Fibroblast of lung (primary cell): ENCODE measurements at places on chromosomes 7 and 10.

DNA sequence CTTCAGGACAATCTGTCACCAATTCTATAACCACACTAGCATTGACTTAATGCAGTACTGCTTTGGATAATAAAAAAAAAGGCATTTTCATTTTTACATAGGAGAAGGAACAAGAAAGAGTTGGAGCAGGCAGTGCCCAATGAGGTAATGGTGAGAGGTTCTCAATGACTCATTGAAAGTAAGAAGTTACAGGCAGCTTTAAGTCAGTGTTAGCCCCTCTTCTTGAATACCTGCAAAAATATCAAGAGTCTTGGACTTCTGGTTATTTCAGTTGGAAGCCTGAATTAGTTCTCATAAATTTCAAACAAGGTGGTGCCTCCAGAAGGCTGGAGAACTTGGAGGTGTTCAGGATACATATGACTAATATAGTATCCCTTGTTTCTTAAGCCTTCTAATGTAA, 422.5 kb downstream of the HTR7 start:
- no peak for DNase-seq

DNA sequence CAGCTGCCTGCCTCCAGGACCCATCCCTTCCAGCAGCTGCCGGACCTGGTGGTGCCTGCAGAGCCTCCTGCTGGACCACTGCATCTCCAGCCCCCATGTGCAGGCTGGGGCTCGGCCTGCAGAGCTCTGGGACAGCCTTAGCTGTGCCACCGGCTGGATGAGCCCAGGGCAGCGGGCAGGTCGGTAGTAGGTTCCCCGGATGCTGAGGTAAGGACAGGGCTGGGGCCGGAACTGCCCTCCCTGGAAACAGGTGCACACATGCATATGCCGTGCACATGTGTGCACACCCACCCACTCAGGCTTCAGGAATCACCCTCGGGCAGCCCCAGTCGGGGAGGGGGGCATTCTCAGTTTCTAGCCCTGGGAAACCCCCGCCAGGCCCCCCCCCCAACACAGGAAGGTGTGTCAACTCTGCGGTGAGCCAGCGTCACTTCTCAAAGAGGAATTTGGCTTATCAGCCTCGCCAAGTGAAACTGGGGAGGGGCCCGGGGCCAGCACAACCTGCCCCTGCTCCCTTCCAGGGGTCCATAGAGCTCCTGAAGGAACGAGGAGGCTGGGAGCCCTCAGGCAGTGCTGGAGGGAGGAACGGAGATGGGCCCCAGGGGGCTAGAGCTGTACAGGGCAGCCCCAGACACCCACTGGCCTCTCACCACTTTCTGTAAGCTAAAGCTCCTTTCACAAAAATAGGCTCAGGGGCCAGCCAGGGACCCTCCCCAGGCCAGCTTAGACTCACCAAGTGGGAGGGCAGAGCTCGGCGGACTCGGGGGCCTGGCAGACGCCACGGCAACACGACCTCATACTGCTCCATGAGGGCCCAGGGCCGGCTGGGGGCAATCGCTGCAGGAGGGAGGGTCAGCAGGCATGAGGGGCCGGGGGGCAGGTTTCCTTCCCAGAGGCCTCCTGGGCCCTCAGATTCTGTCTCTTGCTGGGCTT, 1.7 kb downstream of the ADAM8 start:
- peak; percentile 16 for DNase-seq

DNA sequence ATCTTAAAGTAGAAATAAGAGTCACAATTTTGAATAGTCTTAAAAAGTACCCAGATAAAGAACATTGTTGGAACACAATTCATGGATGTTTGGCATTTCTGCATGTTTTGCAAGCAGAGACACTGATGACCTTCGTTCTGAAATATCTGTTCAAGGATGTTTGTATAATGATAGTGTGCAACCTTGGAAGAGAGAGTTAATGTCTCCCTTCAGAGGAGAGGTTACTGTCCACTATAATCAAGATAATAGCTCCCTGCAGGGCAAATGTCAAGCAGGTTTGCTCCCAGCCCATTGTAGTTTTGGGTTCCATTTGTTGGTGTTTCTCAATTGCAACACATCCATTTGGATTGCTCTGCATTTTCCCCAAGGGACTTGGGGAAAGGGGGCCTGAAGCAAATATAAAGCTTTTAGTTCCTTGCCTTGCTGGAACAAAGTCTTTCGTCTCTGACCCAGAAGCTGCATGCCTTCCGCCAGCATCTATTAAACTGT, 45.2 kb downstream of the COL1A2 start:
- no peak for DNase-seq

- DNase-seq: no peak
Measured at GRCh38 chr7:40276061-40276460, 141.3 kb downstream of the SUGCT start.

- DNase-seq: no peak
Measured at GRCh38 chr7:45085619-45086200, 3.1 kb downstream of the NACAD start.

DNA sequence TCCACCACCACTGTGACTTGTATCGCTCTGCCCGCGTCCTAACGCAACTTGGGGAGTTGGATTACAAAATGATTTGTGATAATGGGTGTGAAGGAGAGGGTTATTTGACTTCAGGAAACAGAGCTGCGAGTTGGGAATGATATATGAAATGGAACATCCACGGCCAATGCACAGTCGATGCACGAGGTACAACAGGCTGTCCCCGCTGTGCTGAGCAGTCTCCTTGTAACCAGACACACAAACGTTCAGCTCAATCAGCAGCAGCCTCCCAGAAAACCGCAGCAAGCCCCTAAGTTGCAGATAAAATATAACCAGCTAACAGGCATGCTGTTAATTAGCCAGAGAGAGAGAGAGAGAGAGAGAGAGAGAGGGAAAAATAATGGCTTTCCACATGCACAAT, 332.7 kb upstream of the MGMT start:
- no peak for DNase-seq

DNA sequence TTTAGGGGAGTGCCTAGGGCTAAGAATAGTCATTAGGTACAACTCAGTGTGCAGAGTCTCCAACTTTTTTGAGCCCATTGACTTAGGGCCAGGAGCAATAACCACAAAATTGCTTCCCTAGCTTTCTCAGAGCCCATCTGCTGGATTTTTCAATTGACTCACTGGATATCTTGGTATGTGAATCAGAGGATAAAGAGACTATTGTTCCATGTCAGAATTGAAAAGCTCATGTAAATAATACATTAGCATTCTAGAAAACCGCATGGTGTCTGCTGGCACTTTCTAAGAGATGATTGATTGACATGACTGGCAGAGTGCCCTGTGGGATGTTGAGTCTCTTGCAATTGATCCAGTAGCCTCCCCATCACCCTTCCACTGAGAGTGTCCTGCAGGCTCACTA, 246.2 kb downstream of the CCDC7 start:
- peak; percentile 78 for DNase-seq

GRCh38 chr10:99280472-99280871, 44.8 kb upstream of the HPSE2 start:
- no peak for DNase-seq
